ELR (cell line): ENCODE measurements at places on chromosomes 12 and 14.

DNA sequence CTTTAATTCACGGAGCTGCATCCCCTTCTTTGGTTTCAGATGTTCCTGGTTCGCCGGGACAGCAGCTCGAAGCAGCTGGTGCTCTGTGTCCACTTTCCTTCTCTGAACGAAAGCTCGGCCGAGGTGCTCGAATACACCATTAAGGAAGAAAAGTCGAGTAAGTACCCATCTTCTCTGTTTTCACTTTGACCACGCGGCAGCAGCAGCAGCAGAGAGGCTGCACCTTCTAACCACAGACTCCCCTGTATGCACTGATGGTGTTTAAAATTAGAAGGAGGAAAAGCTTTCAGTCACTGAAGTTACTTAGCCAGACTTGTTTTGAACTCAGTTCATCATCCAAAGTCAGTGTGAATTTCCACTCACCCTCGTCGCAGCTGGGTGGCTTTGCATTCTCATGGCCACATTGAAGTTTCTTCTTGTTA, 63.8 kb downstream of the RIN3 start:
- no peak for DNase-seq

- no peak for DNase-seq
These were observed 53.9 kb upstream of the FICD start for GRCh38 chr12:108461058-108461660.

GRCh38 chr12:13452955-13453570, 256.5 kb downstream of the EMP1 start:
- no peak for DNase-seq

GRCh38 chr12:19131025-19131444, 1.5 kb downstream of the PLEKHA5 start:
- peak; percentile 78 for DNase-seq

- no peak for DNase-seq
These were observed 39.4 kb downstream of the IFNG-AS1 start for GRCh38 chr12:68028647-68029046.

- DNase-seq = peak; percentile 37
These were observed 6.0 kb downstream of the ZBTB39 start for GRCh38 chr12:57000393-57000792.

DNA sequence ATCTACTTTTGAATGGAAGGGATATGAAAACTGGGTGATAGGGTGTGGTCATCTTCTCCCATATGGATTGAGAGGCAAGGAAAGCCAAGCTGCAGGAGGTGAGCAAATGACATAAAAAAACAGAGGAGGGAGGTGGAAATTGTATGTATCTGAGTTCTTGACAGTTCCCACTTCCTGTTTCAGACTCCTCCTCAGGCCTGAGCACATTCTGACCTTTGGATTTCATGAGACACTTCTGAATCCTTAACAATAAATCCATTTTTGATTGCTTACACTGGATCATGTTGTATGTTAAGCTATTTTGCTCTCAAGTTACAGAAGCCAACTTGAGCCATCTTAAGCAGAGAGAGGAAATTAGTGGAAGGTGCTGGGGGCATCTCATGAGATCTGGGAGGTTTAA, 11.6 kb upstream of the SRSF5 start:
- no peak for DNase-seq

GRCh38 chr12:38669081-38669480, 236.3 kb downstream of the CPNE8 start:
- no peak for DNase-seq

DNA sequence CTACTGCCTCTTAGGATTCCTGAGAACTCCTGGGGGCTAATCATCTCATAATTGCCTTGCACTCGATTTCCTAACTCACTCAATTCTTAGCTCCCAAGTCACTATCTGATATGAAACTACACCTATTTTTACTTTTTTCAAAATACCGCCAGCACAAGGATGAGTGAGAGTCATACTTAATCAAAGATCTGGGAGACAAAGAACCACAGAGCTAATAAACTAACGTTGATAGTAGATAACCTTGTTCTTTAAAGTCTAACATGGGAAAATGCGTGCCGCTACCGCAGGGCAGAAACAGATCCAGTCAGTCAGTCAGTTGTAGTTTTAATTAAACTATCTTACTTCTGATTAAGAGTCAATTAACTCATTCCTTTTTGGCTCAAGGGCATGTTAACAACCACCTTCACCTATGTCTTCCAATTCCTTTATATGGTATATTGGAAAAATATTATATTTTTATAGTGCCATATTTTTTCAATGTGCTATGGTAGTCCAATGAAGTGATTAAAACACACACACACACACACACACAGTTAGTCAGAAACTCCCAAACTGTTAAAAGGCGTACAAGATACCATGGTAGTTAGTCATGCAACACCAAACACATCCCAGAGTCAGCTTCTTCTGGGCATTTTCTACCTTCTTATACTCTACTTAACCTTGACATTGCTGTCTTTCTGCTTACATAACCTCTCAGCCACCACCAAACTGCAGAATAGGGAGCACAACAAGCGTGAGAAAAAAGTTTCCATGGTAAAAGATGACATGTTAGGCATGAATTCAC, 114.0 kb downstream of the KLHL28 start:
- peak; percentile 44 for DNase-seq

DNA sequence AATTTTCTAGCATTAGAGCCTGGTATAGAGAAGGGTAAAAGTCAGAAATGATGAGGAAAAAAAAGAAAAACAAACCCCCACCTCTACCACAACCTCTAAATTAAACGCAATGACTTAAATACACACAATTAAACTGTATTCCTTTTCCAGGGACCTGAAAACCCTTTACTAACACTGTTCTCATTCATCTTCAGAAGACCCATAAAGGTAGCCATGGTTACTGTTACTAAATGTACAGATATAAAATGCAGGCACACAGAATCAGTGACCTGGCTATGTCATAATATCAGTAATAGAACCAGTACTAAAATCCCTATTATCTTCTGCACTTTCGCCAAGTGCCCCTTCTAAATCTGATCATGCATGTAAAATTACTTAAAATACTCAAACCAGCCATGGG, 1.4 kb downstream of the ACIN1 start:
- no peak for DNase-seq

GRCh38 chr14:58272588-58273372, 25.6 kb upstream of the ARID4A start:
- DNase-seq = peak; percentile 53

GRCh38 chr12:45060976-45061375, 10.1 kb upstream of the DBX2 start:
- no peak for DNase-seq

DNA sequence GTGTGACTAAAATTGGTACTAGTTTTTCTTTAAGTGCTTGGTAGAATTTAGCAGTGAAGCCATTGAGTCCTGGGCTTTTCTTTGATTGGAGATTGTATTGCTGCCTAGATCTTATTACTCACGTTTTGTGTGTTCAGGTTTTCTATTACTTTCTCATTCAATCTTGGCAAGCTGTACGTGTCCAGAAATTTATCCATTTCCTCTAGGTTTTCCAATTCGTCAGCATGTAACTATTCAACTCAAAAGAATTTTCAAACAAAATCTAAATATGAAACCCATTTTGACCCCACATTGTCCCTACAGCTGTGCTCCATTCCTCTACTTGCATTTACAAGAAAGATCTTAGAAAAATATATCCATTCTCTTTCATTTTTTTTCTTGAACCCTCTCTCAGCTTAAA, 1613.4 kb upstream of the SEL1L start:
- DNase-seq = peak; percentile 1

GRCh38 chr12:724194-724855, 28.1 kb upstream of the WNK1 start:
- peak; percentile 29 for DNase-seq

DNA sequence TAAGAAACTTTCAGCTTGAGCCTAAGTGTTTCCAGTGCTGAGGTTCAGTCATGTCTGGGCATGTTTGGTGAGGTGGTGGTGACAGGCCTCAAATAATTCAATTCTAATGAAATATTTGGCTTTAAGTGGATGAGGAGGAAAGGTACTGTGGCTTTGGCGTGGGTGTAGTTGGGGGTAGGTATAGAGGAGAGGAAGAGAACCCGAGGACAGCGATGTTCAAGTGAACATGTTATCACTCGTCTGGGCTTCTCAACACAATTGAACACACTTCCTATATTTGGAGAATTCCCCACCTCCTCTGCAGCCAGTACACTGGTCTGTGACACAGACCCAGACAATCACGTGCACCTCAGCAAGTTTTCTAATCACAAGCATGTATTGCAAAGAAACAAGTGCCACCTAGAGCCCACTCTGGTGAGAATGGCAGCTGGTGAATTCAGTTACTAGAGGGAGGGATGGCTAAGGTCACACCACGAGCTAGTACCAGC, 53.0 kb downstream of the IFNG-AS1 start:
- DNase-seq = no peak

- no peak for DNase-seq
These were observed 5.1 kb upstream of the CNIH1 start for GRCh38 chr14:54446161-54446693.

DNA sequence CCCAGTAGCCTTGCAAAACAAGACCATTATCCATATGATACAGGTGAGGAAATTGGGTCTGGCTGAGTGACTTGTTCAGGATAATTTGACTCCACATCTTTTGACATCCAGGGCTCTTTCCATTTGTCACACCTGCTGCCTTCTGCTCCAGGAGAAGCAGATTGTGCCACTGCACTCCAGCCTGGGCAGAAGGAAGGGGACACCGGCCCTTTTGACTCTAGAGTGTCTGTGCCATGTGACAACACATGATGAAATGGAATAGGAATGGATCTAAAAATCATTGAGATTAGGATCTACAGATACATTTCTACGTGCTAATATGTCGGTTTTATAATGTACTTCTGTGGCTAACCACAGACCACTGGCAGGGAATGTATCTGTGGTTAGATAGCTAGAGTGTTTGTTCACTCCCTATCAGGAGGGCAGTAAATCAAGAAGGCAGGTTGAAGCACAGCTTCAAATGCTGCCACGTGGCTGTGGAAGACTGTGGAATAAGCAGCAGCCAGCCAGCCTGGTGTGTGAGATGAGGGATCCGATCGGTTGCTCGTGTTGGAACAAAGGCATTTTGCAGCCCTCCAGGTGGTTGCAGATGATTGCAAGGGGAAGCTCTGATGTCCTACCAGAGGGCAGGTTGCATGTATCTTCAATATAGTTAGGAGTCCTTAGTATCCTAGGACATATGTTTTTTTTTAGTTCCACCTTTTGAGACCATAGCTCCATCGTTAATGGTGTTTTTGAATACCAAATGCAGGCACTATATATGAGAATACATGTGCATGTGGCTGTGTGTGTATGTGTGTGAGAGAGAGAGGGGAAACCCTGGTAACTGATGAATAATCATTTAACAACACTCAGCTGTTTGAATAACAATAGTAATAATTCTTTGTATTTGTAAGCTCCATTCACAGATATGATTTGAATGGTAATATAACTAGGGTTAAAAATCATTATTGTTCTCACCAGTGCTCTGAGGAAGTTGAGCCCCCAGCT, 28.6 kb downstream of the EML1 start:
- peak; percentile 78 for DNase-seq

- DNase-seq = no peak
These were observed 6.0 kb downstream of the SPTB start for GRCh38 chr14:64873506-64874219.

DNA sequence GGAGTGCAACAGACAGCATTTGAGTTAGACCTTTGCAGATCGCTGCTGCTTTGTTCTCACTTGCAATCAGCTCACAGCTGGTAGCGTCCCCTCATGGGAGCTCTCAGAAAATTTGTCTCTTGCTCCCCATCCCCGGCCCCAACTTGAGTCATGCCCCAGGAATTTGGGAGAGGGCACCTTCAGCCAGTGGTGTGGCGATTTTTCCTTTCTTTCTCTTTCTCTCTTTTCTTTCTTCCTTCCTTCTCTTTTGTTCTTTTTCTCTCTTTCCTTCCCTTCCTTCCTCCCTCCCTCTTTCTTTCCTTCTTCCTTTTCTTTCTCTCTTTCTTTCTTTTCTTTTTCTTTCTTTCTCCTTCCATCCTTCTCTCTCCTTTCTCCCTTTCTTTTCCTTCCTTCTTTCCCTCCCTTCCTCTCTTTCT, 34.2 kb upstream of the MAP1LC3B2 start:
- peak; percentile 77 for DNase-seq

DNA sequence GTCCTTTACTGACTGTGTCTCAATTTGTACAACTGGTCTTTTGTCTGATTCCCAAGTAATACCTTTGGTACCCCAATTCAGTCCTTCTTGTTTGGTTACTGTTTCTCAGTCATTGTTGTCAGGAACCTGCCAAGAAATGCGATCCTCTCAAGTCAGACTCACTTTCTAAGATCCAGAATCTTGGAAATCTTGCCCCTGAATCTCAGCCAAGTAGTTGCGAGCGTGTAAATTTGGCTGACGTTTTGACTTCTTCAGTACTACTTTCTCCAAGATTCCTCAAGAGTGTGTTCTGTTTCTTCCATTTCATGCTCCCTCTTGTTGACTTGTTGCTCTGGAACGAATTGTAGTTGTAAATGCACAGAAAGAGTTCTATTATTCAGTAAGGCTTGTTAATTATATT, 114.0 kb downstream of the MSRB3 start:
- no peak for DNase-seq

- no peak for DNase-seq
These were observed 270.7 kb downstream of the ALG10 start for GRCh38 chr12:34292736-34293625.

GRCh38 chr12:20885116-20885515, 74.6 kb downstream of the SLCO1B3 start:
- no peak for DNase-seq

DNA sequence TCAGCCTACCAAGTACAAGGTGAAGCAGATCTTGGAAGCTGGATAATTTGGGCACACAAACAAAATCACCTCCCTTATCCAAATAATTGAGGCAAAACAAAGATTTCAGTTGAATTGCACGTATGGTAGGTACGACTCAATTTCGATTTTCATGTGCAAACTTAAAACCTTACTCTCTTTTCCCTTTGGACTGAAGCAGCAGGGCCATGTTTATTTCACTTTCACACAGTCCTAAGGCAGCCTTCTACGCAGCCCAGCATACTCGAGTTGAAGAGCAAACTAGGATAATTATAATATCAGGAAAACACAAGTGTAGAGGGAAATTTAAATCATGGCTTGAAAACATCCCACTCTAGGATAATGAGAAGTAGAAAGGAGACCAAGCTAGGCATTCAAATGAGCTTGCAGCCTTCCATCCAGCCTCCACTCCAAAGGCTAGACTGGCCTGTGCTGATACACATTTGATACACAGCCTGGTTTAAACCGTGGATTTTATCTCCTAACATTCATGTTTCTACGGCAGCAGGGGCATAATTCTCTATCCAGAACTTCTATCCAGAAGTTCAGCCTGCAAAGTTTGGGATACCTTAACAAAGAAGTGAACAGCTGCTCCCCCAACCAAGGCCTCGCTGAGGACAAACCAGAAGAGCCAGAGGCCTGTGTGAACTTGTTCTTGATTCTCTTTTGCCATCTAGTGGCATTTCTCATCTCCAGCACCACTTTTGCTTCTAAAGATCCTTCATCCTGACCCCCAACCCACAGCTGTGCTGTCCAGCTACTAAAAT, 2.4 kb upstream of the RNASE7 start:
- peak; percentile 61 for DNase-seq
